ENCODE measurements at places on chromosomes 2 and 18.

DNA sequence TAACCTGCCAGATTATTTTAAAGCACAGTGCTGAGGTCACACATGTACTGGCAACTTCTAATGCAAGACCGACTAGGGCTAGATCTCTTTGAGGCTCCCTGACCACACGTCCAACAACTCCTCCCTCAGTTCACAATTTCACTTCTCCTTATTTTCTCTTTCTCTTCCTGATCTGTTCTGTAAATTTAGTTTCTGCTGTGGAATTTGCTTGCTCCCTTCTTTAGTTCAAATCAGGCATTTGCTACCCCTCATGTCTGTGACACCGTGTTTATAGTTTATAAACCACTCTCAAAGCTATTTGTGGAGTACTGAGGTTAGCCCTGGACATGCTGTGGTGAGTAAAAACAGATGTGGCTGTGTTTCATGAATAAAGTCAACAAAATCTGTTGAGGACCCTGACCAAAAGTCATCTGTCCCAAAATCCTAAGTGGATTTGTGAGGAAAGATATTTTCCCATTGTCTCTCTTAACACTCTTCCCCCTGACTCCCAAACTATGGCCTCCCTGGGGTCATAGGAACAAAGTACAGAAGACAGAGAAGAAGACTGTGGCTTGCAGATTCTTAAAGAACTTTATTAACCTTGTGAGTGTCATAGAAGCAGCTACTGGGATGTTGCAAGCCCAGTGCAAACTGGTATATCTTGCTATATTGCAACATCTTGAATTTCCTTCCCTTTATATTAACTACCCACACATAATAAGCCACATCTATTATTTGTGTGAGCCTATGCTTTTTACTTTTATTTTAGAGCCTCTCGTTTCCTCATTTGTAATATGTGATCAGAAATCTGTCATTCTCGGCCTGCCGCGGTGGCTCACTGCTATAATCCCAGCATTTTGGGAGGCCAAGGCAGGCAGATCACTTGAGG, 3.5 kb upstream of the NAGK start:
- peak; percentile 54 for DNase-seq

DNA sequence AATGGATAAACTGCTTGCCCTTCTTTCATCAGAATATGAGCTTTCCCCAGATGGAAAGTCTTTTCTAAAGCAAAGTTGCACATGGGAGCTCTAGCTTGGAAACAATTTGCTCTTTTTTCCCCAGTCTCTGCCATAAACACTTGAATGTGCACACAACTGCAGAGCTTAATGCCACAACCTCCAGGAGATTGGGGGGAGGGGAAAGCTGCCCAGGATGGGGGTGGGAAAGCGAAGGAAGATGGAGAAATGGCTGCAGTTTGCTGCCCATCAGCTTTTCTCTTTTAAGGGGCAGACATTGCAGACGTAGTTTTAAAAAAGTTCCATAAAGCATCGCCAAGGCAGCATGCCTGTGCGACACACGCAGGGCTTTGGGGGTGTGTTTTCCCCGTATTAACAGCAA, 1.5 kb downstream of the ACKR3 start:
- no peak for DNase-seq

DNA sequence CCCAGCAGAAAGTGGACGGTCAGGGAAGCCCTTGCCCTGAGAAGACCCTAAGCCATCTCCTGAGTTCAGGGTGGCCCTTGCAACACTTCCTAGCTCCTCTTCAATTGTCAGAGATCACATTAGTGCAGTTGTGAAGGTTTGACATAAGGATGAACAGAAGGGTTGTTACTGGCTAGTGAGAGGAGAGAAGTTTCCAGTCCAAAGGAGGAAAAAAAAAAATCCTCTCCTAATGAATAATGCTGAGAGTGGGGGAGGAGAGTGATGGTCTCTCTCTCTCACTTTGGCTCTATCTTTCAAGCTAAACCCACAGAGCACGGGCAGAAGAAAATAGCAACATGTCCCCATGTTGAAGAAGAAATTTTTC, 819.9 kb downstream of the BCL11A start:
- no peak for DNase-seq

DNA sequence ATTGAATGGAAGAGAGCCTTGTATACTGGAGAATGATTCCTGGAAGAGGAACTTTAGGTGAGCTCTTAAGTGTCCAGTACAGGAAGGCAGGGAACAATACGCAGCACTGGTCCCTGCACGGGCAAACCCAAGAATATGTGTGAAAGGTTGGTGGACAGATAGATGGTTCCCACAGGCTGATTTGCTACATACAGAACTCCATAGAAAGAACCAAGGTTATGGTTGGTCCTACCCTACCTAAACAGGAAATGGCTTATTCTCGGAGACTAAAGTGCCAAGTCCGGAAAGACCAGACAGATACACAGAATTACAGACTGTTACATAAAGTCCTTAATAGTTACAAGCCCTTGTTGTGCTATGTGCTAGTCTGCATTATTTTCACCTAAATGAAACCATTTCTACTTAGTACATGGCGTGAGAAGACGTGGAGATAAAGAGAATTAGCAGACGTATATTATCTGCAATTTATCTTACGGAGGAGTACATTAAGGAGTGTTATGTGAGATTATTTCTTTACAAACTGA, 1.2 kb downstream of the REV1 start:
- no peak for DNase-seq

GRCh38 chr18:35185771-35186170, 55.1 kb upstream of the ZNF397 start:
- no peak for DNase-seq

DNA sequence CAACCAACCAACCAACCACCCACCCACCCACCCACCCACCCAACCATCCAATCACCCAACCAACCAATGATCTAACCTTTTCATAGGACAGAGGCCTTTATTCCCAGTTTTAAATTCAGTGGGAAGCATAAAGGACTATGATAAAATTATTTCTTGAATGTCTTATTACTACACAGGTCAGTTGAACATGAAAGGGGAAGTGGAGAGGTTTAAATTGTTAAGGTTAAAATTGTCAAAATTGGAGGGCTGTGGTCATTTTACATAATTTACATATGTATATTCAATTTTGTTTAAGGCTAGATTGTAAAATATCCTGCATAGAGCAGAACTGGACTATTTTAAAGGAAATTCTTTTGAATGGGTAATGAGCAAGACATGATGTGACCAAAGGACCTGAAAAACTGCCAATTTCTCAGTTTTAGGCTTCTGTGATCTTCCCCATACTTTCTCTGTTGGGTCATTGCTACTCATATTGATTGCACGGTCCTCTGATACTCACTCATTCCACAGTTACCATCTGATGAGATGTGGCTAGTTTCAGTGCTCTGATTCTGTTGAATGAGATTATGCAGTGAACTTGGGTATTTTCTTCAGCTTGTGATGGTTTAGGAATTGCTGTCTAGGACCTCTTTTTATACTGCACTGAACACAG, 127.4 kb downstream of the PLCL1 start:
- DNase-seq, result no peak

DNA sequence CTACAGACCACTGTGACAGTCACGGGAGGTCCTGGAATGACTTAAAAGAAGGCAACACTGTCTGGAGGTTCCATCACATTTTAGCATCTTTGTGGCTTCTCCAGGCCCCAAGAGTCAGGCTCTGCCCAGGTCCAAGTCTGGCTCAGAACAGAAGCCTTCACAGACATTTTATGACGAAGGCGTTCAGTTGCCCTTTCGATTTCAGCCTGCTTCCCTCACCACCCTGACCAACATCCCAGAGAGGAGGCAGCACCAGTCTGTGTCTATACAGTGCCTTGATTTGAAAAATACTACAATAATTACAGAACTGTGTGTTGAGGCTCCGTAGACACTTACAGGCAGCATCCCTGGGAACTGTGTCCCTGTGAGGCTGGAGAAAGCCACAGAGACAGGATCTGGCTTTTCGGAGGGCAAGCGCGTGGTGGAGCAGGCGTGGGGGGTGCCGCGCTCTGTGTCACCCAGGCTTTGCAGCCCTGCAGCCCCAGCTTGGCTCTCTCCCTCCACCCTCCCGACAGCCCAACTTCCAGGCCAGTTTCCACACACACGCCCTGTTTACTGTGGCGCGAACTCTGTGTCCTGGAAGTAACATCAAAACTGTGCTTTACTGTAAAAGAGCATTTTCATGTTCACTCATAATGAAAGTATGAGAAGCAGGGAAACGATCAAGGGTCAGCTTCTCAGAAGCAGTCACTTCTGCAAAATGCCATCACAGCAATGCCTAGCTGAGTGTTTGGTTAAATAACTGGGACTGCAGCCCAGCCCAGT, 153.5 kb upstream of the ALKAL2 start:
- DNase-seq, result no peak

DNA sequence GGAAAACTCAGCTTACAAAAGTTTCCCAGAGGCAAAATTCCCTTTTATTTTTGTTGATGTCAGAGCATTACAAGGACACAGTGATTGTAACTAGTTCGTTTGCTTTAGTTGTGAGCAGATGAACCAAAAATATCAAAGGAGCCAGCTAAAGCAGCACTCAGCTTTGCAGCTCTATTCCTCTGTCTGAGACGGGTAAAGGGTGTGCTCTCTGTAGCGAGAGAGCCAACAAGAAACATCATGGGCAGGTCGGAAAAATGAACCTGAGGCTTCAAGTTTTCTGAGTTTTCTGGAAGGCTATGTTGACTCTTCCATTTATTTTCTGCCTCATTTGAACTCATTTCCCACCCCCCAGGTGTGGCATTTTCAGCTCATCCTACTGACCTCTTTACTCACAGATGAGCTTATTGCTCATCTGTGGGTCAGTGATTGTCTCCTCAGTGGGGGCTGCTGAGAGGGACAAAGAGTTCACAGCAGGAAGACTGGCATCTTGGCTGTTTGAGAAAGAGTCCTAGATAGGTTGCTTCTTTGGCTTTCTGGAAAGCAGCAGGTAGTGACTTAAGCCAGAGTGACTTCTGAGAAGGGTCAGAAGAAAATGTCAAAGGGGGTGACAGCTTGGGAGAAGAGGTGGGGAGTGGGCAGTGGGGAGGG, 66.6 kb upstream of the EPC2 start:
- DNase-seq, result no peak

DNA sequence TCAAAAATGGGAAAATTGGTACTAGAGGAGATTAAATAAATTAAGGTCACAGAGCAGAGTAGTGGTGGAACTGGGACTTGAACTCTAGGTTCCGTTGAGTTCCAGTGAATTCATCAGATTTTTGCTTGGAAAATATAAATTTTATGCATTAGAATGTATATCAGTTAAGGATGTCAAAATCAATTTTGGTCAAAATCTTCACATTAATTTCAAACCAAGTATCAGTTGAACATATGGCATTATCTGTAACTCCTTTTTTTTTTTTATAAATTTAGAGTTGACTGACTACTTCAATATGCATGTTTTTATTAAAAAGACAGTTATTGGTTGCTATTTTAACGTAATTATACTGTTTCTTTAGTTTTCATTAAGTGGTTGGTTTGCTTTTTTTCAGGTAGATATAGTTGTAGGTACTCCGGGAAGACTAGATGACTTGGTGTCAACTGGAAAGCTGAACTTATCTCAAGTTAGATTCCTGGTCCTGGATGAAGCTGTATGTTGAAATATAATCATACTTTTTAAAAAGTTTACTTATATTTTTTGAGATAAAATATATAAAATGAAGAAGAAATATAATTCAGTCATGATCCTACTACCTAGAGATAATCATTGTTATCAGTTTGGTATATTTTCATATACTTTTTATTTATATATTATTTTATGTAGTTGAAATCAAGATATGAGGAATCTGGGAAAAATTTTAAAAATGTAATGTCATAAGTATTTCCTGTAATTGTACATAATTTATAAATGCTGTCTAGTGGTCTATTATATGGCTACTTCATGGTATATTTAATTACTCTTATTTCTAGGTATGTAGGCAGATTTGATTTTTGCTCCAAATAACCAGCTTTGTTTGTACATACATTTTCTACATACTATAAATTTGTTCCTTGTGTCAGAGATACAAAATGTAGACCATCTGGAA, 25.4 kb downstream of the DDX1 start:
- DNase-seq, result no peak

DNA sequence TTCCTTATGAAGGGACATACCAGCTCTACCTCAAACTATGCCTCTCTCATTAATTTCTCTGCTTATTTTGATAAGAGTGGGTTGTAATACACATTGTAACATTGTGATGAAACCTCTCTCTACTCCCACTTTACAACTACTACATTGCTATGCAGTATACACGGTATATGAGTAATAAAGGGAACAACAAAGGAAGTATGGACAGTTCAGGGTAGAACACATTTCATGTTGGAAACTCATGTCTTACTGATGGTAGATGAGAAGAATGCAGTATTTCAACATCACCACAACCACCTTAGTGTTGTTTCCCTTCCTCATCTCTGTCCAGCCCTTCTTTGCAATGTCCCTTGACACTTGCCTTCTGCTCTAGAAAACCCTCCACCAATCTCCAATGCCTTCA, 515.9 kb upstream of the CELF4 start:
- DNase-seq, result no peak

DNA sequence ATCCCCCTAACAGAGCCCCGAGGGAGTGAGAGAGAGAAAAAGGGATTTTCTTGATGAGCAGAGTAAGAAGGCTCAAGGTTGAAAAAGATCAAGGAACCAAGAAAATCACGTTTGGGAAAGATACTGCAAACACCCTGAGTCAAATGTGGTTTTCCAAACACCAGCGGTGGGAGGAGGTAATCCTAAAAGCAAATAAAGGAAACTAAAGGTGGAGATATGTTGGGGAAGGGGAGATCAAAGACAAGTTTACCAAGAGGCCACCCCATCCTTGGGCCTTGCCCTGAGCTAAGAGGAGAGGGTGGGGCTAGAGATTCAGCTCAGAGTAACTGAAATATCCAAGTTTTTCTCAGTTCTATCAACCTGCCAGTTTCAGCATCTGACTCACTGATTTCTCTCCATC, 332.3 kb downstream of the ETAA1 start:
- DNase-seq, result no peak

- DNase-seq, result no peak
Measured at GRCh38 chr2:165762723-165763122, 31.3 kb downstream of the GALNT3 start.

GRCh38 chr2:9761577-9761976, 81.7 kb upstream of the TAF1B start:
- DNase-seq, result no peak

DNA sequence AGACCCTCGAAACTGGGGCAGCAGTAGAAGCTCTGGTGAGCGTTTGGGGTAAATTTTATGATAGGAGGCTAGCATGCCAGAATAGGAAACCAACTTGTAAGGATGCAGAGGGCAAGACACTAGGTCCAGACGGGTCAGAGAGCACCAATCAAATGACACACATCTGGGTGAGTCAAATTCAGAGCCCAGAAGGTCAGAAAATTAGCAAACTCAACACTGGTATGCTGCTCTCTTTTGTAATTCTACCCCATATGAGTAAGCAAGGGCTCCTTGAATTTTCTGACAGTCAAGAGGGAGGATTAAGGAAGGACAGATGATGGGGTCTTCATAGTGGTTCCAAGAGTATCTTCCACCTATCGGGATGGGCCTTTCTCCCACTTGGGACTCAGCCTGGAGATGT, 209.8 kb downstream of the BCL2 start:
- DNase-seq, result no peak
